ENCODE measurements at places on chromosomes 11 and 22. TPM values are rescaled to one million over a fixed set of nuclear protein-coding genes. Genes with fewer than 3 reads are reported as not detected.
A peak's percentile ranks its signal among the peaks of the same experiment; 100 is the strongest.

- DNase-seq, result no peak
Observed at GRCh38 chr11:44483919-44484610, 81.4 kb upstream of the CD82 start.

DNA sequence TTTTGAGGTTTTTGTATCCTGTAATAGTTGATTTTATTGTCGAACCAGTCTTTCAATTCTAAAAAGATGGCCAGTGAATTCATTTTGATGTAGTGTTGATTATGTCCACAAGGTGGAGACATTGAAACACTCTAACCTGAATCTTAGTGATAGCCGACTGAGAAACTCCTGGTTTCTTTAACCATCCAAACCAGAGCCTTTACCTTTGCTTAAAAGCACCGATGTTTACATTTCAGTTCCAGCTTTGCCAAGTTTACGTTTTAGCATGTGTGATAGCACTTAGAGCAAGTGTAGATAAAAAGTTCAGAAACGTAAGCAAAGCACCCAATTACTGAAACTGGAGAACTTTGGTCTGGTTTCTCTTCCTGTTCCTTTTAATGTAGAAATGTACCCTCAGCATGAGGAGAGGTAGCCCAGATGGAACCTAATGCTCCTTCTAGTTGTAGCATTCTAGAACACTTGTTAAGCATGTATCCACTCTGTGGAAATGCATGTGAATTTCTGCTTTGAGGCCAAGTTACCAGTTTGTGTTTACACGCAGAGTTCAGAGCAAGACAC lies 208.6 kb downstream of the DBX1 start:
- no peak for DNase-seq

- DNase-seq, result no peak
Observed at GRCh38 chr11:125079151-125079877, 16.2 kb downstream of the SLC37A2 start.

DNA sequence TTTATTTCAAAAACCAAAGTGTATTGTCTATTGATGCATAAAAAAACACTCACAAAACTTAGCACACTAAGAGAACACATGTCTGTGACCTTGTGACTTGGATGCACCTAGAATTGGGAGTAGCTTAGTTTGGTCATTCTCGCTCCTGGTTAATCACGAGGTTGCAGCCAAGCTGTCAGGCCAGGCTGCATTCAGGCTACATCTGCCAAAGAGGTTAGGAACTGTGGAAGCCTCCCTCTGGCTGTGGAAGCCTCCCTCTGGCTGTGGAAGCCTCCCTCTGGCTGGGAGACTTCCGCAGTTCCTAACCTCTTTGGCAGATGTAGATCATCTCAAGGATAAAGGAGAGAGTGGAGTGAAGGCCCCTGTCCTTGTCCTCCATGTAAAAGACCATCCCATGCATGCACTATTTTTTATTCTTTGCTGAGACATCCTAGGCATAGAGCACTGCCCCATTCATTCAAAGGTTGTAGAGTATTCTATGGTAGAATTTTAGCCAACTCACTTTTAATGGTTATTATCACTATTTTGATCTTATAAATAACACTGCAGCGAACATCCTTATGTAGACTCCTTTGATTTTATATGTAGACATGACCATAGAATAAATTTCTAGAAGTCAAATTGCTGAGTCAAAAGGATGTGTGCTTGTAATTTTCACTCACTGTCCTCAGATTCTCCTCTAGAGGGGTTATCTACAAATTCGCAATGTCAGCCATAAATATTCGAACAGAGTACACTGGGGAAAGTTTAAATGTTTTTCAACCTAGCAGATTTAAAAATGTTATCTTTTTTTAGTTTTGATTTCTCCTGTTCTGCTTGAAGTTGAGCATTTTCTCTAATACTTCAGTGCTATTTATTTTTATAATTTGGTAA lies 63.0 kb upstream of the IGLL5 start:
- no peak for DNase-seq

- no peak for DNase-seq
Observed at GRCh38 chr22:35913925-35914324, 114.7 kb downstream of the RBFOX2 start.

DNA sequence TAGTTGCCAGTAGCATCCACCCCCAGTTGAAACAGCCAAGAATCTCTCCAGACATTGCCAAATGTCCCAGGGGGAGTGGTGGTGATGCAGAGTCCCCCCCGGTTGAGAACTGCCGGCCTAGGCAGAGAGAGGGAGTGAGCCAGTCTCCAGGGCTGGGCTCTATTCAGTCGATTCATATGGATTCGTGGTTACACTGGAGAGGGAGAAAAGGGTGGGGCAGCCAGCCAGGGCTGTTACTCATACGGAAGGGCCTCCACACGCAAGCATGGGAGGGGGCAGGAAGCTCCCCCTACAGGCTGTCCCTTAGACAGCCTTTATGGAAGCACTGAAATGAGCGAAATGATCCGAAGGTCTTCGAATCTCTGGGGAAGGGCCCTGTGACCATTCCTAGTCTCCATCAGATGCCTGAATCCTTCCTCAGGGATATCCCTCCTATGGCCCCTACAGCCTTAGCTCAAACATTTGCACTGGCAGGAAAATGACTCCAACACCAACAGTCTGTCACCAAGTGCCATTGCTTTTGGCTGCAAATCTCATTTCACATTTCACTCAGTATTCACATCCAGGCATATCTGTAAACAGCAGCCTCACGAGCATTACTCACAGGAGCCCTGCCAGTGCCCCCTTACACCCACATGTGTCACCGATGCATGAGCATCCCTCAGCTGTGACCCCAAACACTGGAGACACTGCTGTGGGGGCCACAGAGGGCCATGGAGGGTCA lies 18.4 kb upstream of the TLCD5 start:
- peak; percentile 47 for DNase-seq

GRCh38 chr11:450809-451451 lies 851 bp downstream of the PTDSS2 start:
- peak; percentile 79 for DNase-seq

DNA sequence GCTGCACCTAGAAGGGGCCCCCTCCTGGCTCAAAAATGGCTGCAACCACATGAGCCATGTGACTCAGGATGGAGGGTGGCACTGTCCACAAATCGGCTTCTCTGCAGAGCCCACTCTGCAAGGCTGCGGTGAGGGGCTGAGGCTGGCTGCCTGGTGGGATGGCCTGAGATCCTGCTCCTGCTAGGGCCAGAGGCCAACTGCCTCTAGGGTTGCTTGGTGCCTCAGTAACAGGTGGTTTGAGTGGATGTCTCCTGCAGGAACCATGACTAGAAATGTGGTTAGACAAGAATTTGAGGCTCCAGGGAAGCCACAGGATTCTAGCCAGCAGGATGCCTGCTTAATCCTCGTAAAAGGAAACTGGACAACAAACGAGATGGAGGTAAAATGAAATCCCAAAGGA lies 17.1 kb downstream of the PATZ1 start:
- DNase-seq, result no peak

DNA sequence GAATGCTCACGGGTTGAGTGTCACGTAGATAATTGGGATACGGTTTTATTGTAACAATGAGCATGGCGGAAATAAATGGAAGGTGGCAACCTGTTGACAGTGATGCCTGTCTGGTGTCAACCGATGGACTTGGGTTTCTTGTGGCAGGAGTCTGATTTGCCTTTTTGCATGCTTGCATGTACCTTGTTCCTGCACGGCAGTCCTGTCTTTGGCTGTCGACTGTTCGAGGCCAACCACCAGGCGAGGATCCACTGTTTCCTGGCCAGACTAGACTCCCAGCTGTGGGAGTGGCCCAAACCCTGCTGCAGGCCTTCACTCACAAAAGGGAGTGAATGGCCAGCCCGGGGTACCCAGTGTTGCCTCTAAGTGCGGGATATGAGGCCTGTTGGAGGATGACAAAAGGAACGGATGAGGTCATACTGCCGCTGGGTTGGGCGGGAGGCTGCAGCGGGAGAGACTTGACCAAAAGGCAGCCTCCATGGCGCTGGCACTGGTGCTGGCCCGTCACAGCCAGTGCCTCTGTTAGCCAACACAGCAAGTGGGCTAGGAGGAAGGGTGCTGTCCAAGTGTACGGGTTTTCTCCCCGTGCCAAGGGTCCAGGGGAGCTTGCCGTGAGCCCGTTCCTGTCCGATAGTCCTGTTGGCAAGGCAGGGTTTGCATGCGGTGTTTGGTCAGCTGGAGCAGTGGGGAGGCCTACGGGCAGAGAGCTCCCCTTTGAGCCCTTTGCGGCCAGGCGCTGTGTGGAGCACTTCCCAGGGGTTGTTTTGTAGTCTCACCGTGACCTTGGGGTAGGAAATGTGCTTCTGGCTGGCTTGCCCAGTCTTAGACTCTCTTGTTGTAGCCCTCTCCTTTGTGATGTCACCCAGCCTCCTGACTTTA lies 974 bp downstream of the DGCR8 start:
- DNase-seq, result peak; percentile 35

- no peak for DNase-seq
Observed at GRCh38 chr11:94153320-94153719, 24.7 kb downstream of the PANX1 start.

- no peak for DNase-seq
Observed at GRCh38 chr11:97751405-97751804, 1269.3 kb upstream of the CNTN5 start.

- DNase-seq, result no peak
Observed at GRCh38 chr11:78138291-78138690, 1.1 kb downstream of the ALG8 start.

DNA sequence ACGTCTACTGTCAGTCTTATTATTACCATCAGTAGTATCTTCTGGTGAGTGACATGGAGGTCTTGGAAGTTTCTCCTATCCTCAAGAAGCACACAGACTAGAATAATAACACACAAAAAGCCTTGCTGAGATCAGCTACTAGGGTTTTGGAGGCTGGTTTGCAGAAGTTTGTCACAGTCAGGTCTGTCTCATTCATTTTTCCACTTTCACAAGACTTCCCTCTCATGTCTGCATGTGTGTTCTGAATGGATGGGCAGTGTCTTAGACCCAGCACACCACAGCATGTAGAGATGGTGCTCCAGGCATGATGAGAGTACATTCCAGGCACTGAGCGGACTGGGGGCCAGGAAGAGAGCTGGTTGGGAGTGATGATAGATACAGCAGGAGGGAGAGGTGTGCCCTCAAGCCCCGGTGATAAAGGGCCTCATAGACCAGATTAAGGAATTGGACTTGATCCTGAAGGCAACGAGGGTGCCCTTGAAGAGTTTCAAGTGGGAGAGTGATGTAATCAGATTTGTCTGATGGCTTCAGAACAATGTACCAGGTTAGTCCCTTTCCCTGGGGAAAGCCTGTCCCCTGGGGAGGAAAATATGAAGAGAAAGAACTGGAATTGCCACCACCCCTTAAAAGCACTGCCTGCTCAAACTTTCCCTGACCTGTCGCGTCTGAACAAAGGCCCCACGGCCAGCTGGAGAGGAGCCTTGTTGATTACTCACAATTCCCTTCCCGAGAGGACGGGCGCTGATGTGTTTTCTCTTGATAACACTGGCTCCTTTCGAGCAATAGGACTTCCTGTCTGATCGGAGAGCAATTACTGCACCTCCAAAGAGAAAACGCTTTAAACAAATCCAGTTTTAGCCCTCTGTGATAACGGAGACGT lies 45.1 kb upstream of the LMO2 start:
- peak; percentile 38 for DNase-seq

GRCh38 chr11:2211113-2211971 lies 39.7 kb upstream of the TH start:
- DNase-seq, result peak; percentile 74

DNA sequence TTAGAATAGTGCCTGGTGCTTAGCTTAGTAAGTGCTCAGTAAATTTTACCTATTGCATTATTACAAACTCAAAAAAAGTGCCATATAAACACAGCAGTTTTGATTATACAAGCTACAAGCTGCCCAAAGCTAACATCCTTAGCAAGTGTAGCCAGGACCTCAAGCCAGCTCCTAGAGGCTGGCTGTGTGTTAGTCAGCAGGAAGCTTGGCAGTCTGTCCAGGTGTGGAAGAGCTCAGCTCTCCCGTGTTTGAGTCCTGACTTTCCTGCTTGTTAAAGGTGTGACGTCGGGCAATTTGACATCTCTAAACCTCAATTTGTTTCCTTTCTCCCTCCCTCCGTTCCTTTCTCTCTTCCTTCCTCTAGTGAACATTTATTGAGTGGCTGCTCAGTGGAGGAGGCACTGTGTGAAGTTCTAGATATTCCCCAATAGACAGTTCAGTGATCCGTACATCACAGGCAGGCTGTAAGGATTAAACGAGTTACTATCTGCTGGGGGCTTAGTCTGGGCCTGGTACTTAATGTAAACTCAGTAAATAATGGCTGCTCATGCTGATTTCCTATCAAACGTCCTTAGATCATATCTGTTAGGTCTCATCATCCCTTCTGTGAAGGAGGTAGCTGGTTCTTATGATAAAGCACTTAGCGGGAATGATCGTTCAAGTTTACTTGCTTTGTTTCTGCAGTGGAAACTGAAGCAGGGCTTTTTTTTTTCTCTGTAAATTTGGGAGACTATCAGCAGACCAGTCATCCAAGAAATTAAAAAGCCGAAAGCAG lies 68.7 kb downstream of the PRR5L start:
- DNase-seq, result peak; percentile 48

DNA sequence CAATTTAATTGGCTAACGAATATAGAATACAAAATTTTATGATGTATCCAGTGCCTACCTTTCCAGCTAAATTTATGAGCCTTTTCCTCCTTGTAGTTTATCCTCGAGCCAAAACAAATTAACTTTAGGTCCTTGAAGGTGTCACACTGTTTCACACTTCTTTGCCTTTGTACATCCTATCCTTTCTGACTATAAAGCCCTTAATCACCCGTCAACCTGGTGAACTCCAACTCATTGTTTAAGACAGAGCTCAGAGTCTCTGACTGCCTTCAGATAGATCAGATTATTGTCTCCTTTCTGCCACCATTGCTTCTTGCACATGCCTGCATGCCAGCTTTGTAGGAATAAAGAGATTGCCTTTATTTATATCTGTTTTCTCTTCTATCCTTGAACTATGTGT lies 58.8 kb downstream of the CNTN5 start:
- no peak for DNase-seq

- DNase-seq, result no peak
Observed at GRCh38 chr11:65398362-65398910, 12.0 kb downstream of the FRMD8 start.

DNA sequence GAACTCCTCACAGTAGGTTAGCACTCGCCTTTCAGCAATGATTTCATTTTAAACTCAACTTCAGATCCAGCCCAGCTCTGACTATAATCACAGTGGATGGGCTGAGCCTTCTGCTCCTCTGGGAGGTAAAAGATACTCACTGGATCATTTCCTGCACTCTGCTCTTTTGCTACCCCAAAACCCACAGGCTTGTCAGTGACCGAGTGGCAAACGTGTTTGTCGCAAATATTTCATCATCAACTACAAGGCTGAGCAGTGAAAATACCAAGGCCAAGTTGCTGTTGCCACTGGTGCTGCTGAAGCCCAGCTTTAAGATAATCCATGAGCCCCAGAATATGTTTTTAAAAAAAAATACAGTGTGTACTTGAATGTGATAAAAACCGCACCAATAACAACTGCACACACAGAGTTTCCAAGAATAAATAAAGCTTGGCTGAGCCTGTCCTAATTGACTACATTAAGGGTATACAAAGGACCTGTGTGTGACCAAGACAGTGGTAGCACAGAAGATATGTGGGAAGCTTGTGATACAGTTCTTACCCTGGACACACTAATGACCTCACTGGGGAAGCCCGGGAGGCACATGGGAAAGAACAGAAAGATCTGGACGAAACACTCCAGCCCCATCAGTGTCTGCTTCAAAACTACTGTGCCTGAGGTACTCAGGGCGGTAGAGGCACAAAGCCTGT lies 41.3 kb downstream of the ABTB2 start:
- no peak for DNase-seq

Gene INS
- total RNA-seq, result 1.3 TPM

Gene CD6
- total RNA-seq, result 1.9 TPM

Gene OVCH2
- not detected for total RNA-seq

Gene SCN4B
- 0.67 TPM for total RNA-seq

Gene CACNA1I
- total RNA-seq, result 0.18 TPM

Gene C11orf71
- 12.5 TPM for total RNA-seq

Gene OR51B5
- total RNA-seq, result not detected

Gene SLC16A8
- not detected for total RNA-seq

Measured in left colon (tissue), 2 donors.